Calu3 (cell line): ENCODE measurements at places on chromosomes 2 and 18.

- no peak for DNase-seq
These were observed 462.6 kb downstream of the EPHA4 start for GRCh38 chr2:221109552-221109951.

GRCh38 chr18:339200-339599 is 71.4 kb upstream of the THOC1 start:
- DNase-seq = no peak

DNA sequence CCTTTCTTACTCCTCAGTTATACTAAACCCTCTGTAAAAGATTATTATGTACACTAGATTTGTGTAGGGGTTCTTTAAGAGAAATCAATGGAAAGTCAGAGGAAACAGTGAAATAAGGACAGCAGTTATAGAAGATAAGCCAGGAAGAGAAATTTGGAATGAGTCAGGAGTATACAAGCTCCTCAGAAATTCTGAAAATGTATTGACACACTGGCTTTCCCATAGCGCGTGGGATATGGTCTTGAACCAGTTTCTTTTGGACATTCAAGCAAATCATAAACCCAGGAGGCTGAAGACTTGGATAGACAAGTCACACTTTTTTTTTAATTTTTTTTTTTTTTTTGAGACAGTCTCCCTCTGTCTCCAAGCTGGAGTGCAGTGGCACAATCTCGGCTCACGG is 316.1 kb upstream of the MMADHC start:
- DNase-seq = no peak

- DNase-seq = peak; percentile 28
These were observed 12.5 kb upstream of the NAB1 start for GRCh38 chr2:190636361-190636760.

- no peak for DNase-seq
These were observed 356.6 kb upstream of the SALL3 start for GRCh38 chr18:78622907-78623541.

DNA sequence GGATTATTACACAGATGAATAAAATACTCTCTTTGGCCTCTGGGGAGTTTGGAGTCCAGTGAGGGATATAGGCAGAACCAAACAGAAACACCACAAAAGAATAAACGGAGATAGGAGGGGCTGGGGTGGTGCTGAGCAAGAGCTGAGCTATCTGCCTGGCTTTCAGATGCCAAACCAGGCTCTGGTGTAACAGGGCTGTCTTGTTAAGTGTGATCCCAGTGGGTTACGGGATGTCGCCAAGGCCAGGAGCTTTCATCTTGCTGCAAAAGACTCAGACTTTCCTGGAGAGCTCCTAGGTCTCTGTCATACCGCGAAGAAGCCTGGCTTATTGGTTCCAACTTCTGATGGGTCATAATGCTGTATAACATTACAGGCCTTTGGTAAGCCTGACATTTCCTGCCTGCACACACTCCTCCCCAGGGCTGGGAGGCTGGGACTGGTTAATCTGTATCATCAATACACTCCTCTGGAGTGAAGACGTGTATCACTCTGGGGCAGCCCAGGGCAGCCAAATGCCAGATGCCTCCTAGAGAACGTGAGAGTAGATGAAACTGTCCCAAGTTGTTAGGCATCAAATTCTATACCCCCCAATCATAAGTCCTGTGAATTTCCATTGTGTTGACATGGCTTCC is 60.5 kb downstream of the STPG4 start:
- no peak for DNase-seq

- no peak for DNase-seq
These were observed 44.3 kb upstream of the KCNG2 start for GRCh38 chr18:79753391-79753851.

DNA sequence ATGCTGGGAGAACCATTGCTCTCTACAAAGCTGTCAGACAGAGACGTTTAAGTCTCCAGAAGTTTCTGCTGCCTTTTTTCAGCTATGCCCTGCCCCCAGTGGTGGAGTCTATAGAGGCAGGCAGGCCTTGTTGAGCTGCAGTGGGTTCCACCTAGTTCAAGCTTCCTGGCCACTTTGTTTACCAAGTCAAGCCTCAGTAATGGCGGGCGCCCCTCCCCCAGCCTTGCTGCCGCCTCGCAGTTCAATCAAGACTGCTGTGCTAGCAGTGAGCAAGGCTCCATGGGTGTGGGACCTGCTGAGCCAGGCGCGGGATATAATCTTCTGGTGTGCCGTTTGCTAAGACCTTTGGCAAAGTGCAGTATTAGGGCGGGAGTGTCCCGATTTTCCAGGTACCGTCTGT is 52.7 kb upstream of the SCYGR2 start:
- DNase-seq = peak; percentile 11

DNA sequence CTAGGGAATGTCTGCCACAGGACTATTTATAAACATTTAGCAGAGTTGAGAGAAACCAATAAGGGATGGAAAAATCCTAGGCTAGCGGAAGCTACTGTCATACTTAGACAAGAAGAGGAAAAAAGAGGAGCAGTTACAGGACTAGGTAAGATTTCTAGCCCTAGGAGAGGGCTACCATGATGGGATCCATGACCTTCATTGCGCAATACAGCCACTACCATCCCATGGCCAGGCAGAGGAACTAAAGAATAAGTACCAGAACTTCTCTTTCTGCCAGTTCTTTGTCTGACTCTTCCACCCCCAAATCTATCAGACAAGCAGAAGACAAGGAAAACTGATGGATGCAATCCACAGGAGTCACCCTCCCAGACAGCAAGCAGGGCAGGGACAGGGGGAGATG is 417.0 kb upstream of the CHST9 start:
- no peak for DNase-seq

DNA sequence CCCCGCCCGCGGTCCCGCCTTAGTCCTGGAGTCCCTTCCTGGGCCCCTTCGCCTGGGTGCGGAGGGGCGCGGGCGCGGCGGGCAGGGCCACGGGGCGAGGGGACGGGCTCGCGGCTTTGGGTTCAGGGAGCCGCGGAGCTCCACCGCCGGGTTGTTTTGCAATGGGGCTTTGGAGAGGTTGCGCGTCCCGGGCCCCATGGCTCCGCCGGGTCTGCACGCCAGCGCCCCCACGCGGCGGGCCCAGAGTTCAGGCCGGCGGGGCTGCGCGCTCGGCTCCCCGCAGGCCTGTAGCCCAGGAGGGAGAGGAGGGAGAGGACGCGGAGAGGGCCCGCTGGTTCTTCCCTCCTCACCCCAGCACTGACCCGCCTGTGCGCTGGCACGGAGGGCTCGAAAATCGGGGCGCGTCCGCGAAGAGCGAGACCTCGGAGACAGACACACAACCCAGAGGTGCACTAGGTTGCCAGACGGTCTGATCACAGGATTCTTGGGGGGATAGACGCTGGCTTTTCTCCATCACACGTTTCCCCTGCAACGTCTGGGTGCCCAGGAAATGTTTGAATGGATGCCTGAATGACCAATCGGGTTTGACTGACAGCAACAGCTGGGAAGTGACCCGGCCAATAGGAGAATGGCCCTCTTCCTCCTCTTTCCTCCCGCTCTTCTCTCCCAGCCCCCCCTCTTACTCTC is 4.9 kb upstream of the SIX2 start:
- DNase-seq = no peak

DNA sequence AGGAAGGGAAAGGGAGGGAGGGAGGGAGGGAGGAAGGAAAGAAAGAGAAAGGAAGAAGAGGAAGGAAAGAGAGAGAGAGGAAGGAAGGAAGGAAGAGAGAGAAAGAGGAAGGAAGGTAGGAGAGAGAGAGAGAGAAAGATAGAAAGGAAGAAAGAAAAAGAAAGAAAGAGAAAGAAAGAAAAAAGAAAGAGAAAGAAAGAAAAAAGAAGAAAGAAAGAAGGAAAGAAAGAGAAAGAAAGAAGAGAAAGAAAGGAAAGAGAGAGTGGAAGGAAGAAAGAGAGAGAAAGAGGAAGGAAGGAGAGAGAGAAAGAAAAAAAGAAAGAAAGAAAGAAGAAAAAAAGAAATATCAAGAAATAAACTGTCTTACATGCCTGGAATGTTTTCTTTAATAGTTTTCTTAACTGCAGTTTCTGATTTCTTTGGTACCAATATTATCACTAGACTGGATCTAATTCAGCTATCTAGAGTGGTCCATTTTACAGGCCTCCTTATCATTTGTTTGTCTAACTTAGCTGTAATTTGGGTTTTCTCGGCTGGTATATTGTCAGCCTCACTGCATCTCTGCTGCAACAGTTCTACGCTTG is 59.6 kb upstream of the MBOAT2 start:
- no peak for DNase-seq
